ENCODE measurements at places on chromosomes 3 and 15.

GRCh38 chr3:58963928-58964503 is 85.8 kb downstream of the CFAP20DC start:
- DNase-seq, result no peak

- no peak for DNase-seq
These were observed 502.8 kb downstream of the IGSF11 start for GRCh38 chr3:118531816-118532215.

GRCh38 chr3:48301800-48302166 is 31.7 kb downstream of the SPINK8 start:
- DNase-seq, result peak; percentile 26

- DNase-seq, result no peak
These were observed 170.9 kb downstream of the ANXA2 start for GRCh38 chr15:60226924-60227323.

GRCh38 chr15:29225534-29226234 is 43.9 kb downstream of the NSMCE3 start:
- no peak for DNase-seq

GRCh38 chr15:64897345-64897985 is 14.2 kb upstream of the ANKDD1A start:
- no peak for DNase-seq

GRCh38 chr3:62214850-62215249 is 158.5 kb downstream of the FEZF2 start:
- no peak for DNase-seq

GRCh38 chr3:147483145-147483544 is 74.0 kb downstream of the ZIC1 start:
- no peak for DNase-seq

DNA sequence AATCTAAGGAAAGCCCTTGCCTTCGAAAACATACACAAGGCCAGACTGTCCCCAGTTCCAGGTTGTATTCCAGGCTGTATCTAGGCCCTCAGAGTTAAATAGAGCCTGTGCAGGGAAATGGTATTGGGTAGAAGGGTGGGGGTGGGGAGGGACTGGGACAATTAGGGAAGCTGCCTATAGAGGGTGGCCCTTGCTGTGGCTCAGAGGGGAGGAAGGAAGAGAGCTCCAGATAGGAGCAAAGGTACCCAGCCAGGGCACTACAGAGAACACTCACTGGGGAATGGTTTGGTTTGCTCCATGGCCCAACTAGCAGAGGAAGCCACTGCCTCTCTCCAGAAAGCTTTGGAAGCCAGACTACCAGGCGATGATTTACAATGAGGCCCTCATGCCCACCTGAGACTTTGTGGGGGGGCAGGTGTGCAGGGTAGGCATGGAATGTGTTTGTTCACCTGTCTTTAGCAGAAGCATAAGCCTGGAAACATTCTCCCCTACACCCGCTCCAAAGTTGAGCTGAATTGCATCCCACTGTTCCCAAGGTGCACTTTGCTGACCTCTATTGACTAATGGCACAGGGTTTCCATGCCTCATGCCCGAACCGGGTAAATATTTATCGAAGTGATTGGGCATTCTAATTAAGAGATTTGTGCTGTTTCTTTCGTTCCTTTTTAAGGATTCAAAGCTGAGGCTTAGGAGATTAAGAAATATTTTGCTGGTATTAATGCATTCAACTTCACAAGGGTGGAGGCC is 6.3 kb upstream of the TLE3 start:
- no peak for DNase-seq

DNA sequence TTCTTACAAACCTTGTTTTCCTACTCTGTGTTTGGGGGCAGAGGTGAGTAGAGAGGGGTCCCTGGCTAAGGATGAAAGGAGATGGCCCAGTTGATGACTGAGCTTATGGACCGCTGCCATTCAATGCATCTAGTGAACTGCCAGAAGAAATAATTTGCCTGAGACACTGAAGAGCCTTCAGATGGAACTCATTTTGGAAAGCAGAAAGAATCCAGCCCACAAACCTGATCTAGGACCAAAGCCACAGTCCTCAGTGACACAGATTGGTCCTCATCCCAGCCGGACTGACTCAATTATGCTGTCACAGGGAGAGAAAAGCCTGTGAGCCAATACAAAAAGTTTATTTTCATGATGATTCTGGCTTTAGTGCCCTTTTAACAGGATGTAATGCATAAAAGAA is 82.7 kb downstream of the CD47 start:
- DNase-seq, result no peak

GRCh38 chr15:32698773-32699390 is 18.9 kb upstream of the GREM1 start:
- DNase-seq, result no peak

GRCh38 chr3:141258973-141259372 is 27.3 kb downstream of the PXYLP1 start:
- no peak for DNase-seq

DNA sequence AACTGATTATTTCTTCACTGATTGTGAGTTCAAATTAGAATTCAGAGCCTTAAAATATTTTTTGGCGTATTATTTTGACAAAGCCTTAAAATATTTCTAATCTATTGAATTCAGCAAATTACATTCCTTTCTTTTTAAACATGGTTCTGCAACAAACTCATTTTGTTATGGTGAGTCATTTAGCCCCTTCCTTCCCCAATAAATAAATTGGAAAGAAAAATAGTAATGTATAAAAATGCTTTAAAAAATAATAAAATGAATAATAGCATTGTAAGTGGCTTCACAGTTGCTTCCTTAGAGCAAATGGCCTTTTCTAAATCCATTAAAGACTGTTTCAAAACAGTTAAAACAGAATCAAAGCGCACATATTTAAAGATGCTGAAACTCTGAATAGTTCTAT is 12.1 kb downstream of the CSNK1G1 start:
- DNase-seq, result no peak

DNA sequence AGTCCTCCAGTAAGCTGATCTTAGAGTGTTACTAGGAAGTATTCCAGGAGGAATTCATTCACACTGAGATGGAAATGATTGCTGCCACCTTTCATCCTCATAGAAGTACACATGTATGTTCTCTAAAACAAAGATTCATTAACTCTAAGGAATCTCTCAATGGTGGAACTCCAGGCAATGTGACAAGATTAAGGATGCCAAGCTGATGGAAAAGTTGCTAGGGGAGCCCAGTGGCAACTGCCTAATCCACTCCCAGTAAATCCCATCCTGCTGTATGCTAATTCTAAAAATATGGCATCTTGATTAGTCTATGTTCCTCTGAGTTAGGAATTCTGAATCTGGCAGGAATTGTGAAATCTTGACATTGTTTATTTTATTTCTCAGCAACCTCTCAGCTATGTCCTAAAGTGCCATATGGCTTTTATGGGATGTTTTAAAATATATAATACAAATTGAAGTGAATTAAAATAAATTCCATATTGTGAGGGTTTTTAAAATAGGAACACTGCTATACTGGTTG is 210.0 kb upstream of the TRIM42 start:
- DNase-seq, result no peak

DNA sequence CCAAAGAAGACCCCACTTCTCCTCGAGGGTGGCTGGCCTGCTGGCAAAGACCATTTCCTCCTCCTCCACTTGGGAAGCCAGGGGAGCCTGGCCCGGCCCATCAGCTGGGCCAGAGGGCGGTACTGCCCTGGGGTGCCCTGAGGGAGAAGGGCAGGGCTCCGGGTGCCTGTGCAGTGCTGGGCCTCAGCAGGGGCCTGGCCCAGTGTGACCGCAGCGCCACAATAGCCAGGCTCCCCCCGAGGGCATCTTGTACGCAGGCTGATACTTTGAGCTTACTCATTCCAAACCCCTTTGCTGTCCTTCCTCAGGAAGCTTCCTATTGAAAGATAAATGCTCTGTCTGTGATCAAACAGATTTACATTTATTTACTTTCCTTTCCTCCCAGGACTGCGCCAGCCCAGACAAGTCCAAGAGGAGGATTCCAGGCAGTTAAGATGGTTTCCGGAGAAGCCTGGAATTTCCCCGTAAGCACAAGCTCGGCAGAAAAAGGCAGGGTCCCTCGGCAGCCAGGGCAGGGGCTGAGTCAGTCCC is 240.1 kb downstream of the XXYLT1 start:
- no peak for DNase-seq

DNA sequence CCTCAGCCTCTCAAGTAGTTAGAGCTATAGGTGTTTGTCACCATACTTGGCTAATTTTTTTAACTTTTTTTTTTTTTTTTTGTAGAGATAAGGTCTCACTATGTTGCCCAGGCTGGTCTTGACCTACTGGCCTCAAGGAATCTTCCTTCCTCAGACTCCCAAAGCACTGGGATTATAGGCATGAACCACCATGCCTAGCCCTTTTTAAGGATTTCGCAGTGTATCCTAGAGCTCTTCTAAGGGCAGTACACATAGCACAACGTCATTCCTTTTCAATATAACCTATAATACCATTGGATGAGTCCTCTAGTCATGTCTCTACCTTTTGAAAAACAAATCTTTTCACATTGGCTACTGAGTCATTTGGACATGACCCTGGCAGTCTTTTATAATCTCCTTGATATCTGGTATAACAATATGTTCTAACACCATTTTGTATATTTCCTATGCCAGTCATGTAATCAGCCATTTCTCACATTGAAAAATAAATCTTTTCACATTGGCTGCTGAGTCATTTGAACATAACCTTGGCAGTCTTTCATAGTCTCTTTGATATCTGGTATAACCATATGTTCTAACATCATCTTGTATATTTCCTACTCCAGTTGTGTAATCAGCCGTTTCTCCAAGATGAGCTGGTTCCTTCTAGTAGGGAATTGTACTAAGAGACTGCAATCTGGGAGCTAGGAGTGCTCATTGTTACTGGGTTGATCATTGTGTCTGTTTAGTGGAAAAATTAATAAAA is 944.7 kb downstream of the MCTP2 start:
- no peak for DNase-seq

DNA sequence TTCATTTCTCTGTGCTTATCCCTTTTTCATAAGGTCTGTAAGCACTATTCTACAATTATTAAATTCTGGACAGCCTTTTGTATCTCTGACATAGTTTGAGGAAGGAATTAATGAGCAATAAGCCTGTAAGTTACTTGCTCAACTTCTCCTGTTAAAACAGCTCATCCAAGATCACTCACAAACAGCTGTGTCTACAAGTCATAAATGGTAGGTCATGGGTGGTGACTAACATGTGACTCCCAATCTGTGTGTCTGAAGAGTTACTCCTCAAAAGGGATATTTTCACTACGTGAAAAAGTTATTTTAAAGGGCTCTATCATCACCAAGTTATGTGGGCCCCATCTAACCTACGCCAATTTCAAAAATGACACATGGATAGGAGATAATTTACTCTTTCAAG is 145.2 kb upstream of the CBLB start:
- DNase-seq, result no peak

DNA sequence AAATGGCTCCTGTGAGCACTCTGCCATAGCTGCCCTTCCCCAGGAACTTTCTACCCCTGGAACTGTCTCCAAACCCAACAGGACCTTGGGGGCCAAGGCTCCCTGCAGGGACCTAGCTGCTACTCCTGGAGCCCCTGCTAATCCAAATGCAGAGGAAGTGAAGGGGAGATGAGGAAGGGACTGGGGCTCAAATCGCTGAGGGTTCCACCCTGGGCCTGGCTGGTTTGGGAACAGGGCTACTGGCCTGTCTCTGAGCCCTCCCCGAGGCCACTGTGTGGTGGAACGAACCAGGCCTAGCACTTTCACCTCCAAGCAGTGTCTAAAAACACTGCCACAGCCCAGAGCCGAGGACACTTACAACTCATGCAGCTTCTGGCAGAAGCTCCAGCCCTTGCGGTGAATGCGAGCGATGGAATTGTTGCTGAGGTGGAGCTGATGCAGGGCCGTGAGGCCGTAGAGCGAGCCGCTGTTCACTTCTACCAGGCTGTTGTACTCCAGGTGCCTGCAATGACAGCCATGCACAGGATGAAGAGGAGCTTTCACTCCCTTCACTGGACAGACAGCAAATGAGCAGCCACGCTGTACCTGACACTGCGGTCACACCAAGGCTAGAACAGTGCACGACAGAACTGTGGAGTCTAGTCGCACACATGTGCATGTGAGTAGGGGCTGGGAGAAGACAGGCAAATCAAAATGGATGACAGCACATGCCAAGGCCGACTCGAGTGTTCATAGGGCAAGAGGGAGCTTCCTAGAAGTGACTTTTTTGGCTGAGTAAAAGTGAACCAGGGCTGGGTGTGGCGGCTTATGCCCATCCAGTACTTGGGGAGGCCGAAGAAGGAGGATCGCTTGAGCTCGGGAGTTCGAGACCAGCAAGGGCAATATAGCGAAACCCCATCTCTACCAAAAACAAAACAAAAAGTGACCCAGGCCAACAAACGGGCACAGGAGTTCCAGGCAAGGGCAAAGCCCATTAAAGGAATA is 90.8 kb downstream of the LRIG1 start:
- DNase-seq, result no peak

GRCh38 chr3:170044271-170044670 is 6.5 kb downstream of the GPR160 start:
- DNase-seq, result no peak

DNA sequence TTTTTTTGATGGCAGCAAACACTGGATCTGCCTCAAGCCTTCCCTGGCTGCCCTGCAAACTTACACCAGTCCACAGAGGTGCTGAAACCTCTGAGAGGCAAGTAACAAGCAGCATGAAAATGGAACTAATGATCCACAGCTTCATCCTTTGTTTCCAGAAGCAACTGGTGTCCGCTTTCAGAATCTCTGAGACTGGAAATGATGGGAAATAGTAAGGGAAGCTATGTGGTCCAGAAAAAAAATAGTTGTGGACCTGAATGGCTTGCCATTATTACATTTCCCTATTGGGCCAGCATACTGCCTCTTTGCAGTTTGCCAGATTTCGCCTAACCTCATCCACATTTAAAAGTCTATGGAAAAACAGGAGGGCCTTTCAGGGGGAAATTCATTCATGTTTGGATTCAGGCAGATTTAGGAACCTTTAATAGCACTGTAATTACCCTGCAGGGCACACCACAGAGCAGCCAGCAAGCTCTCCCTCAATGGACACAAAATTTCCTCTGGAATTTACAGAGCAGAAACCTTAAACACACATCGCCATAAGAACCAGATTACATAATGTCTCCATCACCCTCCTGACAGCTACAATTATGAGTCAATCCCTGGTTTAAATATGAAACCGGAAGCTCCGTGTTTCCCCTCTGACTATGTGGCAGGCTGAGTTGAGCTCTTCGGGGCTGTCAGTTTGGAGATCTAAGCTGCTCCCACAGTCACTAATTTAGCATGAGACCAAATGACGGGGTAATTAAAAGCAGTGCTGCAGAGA is 134.4 kb downstream of the TMCO5A start:
- DNase-seq, result no peak

GRCh38 chr15:69666441-69666882 is 213.8 kb downstream of the RPLP1 start:
- peak; percentile 19 for DNase-seq

DNA sequence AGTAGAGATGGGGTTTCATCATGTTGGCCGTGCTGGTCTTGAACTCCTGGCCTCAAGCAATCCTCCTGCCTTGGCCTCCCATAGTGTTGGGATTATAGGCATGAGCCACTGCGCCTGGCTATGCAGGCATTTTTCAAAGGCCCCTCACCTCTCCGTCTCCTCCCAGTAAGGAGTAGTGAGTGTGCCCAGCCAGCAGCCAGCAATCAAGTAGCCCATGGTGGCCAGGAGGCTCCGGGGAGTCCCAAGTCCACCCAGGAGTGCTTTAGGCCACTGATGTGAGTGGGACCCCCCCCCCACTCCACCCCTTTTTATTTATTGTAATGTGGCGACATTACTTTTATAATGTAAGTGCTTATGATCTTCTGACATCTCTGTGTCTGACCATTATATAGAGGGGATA is 8.1 kb downstream of the ISG20 start:
- DNase-seq, result no peak

GRCh38 chr3:36756269-36756668 is 8.1 kb downstream of the DCLK3 start:
- DNase-seq, result no peak
